ENCODE measurements at places on chromosomes 7 and 10.

GRCh38 chr10:28906934-28907333 lies 229.6 kb downstream of the BAMBI start:
- no peak overlapping the region for H3K27ac ChIP-seq
- DNase-seq = no peak
- no peaks in the 10 kb centered on the region for H3K36me3 ChIP-seq
- no peak overlapping the region for H3K4me3 ChIP-seq

DNA sequence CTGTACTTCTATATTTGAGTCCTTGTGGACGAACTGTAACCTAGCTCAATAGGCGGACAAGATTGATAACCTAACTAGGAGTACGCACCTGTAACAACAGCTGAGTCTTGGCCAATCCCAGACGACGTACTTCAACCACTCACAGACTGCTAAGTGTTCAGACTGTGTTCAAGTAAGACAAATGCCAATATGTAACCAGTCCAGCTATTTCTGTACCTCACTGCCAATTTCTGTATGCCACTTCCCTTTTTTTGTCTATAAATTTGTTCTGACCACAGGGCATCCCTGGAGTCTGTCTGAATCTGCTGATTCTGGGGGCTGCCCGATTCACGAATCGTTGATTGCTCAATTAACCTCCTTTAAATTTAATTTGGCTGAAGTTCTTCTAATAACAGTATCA lies 32.2 kb downstream of the HACD1 start:
- H3K27ac ChIP-seq = no peak overlapping the region
- no peaks in the 10 kb centered on the region for H3K27me3 ChIP-seq
- no peaks in the 10 kb centered on the region for H3K36me3 ChIP-seq
- peak; percentile 26 for DNase-seq
- no peak overlapping the region for H3K4me3 ChIP-seq

- no peaks in the 10 kb centered on the region for H3K4me1 ChIP-seq
- H3K27me3 ChIP-seq = no peaks in the 10 kb centered on the region
- no peak overlapping the region for H3K4me3 ChIP-seq
Measured at GRCh38 chr10:83954193-83954799, 185.0 kb upstream of the GHITM start.

DNA sequence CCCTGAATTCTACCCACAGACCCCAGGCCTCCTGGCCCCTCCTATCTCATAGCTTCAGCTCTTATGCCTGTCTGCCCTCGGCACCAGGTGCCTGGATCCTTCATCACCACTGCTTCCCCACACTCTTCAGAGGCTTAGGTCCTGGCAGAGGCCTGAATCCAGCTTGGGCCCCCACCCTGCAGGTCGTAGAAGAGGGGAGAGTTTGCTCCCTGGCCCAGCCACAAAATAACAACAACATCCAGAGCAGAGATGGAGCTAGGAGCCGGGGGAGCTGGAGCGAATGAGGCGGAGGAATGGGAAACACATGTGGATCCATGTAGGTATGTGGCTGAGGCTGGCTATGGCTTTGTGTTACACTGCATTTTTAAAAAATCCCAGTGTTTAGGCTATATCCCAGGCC lies 7.8 kb upstream of the OPN4 start:
- H3K4me3 ChIP-seq = no peak overlapping the region
- no peak for DNase-seq
- no peak overlapping the region for H3K27ac ChIP-seq
- no peaks in the 10 kb centered on the region for H3K36me3 ChIP-seq
- no peaks in the 10 kb centered on the region for H3K27me3 ChIP-seq

DNA sequence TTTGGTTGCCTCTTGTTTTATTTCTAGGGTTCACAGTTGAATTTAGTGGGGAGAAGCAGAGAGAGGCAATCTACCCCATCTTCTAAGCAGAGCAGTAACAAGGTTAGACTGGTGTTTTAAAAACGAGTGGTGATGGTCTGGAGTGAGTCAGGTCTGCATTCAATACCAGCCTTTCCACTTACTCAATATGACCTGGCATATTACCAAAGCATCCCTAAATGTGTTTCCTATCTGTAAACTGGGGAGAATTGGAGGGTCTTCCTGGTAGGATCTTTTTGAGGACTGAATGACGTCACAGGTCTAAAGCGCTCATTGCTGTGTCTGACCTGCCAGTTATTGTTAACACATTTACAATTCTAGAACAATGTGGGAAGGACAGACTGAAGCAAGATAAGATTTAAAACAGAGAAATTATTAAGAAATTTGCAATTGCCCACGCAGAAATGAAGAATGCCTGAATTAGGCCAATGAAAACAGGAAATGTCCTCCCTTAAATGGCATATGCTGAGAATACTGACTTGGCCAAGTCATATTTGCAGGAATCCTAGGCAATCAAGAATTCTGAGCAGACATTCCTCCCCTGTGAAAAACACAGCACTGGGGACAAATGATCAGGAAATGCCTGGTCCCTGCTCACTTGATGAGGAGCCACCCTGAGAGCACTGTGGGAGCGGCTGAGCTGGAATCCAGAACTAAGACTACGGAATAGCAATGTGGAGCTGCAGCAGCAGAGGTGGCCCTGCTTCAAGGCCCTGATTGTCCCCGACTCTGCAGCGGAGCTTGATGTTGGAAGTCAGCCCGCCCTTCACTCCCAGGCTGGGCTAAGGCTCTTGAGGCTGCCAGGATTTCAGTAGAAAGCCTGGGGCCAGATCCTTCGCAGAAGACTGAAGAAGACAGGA lies 184.5 kb upstream of the CXCL12 start:
- no peaks in the 10 kb centered on the region for H3K4me1 ChIP-seq
- H3K27ac ChIP-seq = peak overlapping the region; percentile 27
- H3K4me3 ChIP-seq = no peak overlapping the region
- H3K27me3 ChIP-seq = no peaks in the 10 kb centered on the region
- DNase-seq = no peak

DNA sequence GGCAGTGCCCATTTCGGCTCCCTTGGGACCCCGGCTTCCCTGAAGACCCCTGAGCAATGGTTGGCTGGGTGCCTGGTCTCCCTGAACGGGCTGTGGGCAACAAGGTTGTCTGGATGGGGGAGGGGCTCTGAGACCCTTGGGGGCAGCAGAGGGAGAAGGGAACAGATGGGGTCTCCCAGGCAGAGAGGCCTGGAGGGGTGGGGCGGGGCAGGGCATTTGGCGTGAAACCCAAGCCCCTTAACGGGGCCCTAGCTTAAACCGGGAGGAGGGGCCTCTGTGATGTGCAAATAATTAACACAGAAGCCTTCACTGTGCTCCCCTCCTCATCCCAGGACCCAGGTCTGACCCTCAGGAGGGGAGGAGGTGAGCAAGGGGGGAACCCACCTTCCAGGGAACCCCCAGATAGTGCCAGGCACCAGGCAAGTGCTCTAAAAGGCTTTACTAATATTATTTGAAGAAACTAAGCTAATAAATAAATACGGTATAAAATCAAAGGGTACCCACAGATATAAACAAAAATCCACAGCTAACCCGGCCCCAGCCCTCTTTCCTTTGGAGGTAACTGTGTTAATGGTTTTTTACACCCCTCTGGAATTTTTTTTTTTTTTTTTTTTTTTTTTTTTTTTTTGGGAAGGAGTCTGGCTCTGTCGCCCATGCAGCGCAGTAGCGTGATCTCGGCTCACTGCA lies 170.8 kb downstream of the RNF216 start:
- H3K4me3 ChIP-seq = no peak overlapping the region
- H3K4me1 ChIP-seq = no peaks in the 10 kb centered on the region
- no peaks in the 10 kb centered on the region for H3K36me3 ChIP-seq
- H3K27me3 ChIP-seq = no peaks in the 10 kb centered on the region
- no peak overlapping the region for H3K27ac ChIP-seq

DNA sequence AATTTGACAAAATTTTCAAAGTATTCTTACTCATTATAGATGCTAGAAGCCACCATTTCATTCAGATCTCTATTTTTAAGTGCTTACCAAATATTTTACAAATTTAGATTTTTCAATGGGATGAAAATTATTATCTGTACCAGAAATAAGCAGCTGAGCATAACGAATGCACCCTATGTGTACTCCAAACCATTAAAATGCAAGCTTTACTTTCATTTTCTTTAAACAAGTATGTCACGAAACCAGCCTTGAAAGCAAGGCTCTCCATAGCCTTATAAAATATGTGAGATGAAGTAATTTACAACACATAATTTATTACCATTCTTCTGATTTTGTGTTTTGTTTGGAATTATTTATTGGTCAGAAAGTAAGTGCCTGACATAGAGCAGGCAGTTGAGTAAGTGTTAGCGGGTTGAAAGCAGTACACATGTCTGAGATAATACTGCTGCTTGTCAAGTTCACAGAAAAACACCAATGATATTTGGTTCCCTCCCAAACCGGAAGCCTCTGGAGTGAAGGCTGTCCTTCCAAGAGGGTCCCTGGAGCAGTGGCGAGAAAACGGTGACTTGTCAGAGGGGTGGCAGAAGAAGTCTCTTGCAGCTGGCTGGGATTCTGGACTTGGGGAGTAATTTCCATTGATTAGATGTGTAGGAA lies 322.7 kb upstream of the PFKP start:
- no peak overlapping the region for H3K4me3 ChIP-seq
- H3K27me3 ChIP-seq = peaks cover 29% of the 10 kb centered on the region
- DNase-seq = peak; percentile 51

DNA sequence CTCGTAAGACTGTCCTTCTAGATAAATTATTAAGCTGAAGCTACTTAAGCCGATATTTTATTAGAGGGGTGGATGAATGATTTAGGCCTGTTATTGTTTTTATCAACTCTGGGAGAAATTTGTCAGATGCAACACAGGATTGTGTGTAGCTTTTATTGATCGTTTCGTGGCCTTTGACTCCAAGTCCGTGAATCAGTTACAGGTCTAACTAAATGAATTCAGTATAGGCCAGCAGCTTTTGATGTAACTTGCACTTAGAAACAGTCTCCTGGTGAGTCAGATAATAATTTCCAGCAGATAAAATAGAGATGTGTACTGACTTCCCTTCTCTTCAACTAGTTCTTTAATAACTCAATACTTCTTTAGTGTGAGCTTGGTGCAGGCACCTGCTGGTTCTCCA lies 341.7 kb upstream of the SMIM30 start:
- no peak overlapping the region for H3K4me3 ChIP-seq
- no peak overlapping the region for H3K27ac ChIP-seq
- no peaks in the 10 kb centered on the region for H3K4me1 ChIP-seq
- H3K27me3 ChIP-seq = no peaks in the 10 kb centered on the region

Data from lung (tissue), 17 donors.